ENCODE measurements at places on chromosomes 13 and 19.

DNA sequence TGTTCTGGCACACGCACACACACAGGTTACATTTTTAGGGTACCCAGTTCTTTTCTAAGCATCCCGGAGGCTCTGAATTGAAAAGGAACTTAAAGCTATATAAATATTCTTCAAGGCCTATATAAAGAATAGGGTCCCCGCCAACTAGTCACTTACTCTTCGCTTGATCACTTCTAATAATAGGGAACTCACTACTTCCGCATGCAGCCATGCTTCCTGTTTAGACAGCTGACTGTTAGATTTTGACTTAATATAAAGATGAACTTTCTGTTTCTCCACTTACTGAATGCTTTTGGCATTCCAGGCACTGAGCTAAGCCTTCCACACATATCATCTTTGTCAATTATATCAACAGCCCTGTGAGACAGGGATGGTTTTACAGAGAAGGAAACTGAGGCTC, 259.6 kb downstream of the TSHZ3 start:
- DNase-seq: no peak

- DNase-seq: no peak
These were observed 28.3 kb downstream of the INSR start for GRCh38 chr19:7265963-7266362.

DNA sequence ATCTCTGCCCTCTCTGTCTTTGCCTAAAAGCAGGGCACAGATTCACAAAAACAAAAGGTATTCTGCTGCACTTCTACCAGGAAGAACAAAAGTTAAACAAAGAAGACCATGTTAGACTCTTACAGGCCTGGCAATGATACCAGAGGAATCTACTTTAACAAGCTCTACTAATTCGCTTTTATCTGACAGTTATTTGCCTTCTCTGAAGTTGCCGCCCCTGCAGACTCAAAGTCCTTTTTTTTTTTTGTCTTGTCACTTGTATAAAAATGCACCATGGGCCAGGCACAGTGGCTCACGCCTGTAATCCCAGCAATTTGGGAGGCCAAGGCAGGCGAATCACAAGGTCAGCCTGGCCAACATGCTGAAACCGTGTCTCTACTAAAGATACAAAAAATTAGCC, 176.5 kb upstream of the UBL3 start:
- DNase-seq: no peak

DNA sequence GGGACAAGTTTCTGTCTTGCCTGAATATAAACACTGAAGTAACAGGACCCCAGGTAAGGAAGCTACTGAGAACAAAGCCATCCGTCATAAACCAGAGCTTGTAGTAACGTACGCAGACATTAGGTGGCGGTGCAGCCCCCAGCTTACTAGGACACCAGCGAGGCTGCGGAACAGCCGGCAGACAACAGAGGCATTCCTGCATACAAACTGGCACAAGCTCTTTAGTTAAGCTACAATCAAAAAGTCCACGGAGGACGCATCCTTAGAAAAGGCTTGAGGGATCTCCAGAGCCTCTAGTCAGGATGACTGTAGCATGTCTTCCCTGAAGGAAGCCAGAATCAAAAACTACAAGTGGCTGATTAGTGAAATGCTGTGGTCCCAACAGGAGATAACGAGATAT, 26.2 kb downstream of the ZNF160 start:
- peak; percentile 43 for DNase-seq

- no peak for DNase-seq
These were observed 777.4 kb upstream of the PCDH9 start for GRCh38 chr13:68007576-68007975.

DNA sequence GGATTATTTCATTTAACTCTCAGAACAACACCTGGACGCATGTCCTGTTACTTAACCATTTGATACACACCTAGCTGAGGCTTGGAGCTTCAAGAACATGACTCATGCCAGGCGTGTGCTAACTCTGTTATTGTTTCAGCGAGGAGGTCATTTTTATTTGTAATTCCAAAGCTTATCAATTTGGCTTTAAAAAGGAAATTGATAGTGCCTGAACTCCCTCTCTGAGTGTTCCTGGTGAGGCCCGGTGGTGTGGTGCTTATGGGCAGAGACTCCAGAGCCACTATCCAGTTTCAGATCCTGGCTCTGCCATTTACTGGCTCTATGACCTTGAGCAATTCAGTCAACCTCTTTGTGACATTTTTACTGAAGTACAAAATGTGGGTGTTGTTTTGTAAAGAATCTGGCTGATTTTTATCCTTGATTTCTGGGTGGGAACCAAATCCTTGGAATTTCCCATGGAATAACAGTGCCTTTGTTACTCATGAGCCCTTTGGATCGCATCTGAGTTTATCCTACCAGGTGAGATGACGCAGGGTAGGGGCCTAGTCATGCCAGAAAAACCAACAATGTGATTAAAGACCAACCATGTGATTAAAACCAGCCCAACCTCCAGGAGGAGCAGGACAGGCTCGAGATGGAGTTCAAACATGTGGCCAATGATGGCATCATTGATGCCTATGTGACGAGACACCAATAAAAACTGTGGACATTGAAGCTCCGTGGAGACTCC, 198.8 kb downstream of the MYO16 start:
- DNase-seq: no peak

- DNase-seq: no peak
These were observed 66.2 kb upstream of the XPO4 start for GRCh38 chr13:20968745-20969144.

DNA sequence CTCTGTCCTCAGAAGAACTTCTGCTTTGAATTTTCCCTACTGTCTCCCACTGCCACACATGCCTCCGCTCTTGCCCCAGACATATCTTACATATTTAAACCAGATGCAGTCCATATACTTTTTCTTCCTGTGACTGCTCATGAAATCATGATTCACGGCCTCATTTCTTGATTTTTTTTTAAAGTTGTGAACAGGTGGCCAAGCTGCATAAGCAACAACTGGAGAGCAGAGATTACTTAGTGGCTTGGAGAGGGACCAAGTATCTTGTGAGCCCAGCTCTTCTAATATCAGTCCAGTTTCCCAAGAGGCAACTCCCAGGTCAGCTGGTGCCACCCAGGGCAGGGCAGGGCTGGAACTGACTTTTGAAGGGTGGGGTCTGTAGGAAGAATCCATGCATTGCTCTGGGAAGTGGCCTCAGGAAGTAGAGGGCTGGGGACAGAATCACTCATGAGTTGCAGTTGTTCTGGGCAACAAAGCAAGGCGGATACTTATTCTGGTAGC, 152.4 kb downstream of the LMO7 start:
- peak; percentile 18 for DNase-seq

DNA sequence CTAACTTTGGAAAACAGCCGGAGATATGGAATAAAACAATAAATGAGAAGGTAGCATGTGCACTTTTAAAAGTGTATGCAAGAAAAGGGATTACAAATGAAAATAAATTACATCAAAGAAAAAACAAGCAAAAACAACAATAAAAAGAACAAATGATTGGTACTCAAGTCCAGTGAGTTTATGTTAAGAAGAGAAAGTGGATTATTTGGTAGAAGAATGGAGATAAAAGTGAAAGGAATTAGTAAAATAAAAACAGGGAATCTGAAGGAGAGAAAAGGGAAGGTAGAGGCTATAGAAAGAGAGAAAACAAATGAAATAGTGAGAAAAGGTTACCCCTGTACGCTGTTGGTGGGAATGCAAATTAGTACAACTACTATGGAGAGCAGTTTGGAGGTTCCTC, 28.6 kb upstream of the KLF12 start:
- DNase-seq: no peak

DNA sequence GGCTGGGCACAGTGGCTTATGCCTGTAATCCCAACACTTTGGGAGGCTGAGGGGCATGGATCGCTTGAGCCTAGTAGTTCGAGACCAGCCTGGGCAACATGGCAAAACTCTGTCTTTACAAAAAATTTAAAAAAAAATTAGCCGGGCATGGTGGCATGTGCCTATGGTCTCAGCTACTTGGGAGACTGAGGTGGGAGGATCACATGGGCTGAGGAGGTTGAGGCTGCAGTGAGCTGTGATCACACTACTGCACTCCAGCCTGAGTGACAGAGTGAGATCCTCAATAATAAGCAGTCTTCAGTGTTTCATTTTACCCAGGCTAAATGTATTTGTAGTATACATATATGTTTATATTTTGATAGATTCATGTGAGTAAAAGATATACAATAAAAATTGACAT, 85.0 kb downstream of the GGACT start:
- no peak for DNase-seq

GRCh38 chr19:29672933-29673336, 7.7 kb downstream of the PLEKHF1 start:
- peak; percentile 2 for DNase-seq

DNA sequence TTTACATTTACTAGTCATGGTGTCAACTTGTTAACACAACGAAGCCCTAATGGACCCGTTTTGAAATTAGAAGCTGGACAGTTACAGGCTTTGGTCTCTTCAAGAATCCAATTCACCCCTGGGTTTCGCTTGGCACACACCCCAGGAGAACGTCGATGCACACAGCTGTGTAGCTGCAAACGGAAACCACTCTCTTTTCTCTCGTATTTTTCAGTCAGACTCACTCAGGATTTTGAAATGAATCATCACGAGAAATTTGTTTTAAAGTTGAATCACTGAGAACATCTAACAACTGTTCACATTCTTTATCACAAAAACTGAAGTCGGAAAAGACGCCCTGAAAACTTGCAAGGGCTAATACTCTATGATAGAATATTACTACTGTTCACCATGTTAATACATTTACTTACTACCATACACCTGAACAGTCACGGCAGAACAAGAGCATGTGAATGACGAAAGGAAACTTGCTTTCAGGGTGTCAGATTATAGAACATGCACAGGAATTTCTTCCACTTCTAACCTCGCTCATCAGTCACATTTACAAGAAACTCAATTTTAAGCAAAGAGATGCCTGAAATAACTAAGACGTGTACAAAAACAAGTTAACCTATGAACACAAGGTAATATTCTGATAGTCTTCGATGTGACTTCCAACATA, 4.7 kb downstream of the PNMA8A start:
- DNase-seq: peak; percentile 85

DNA sequence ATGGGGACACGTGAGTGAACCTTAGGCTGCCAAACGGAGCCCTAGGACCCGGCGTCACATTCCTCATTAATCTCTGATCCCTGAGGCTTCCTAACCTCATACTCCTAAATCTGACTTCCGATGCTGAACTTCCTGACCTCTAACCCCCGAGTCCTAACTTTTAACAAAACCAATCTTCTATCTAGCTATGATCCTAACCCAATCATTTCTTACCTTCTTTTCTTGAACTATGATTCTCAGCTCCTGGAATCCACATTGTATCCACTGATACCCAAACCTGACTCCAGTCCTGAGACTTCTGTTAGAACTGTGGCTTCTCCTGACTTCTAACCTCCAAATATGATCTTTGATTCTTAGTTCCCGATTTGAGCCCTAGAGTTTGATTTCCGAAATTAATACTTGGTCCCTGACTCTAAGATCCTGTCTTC, 447 bp downstream of the NFKBIB start:
- DNase-seq: no peak

GRCh38 chr13:81406639-81407292, 1065.8 kb upstream of the SPRY2 start:
- DNase-seq: no peak

DNA sequence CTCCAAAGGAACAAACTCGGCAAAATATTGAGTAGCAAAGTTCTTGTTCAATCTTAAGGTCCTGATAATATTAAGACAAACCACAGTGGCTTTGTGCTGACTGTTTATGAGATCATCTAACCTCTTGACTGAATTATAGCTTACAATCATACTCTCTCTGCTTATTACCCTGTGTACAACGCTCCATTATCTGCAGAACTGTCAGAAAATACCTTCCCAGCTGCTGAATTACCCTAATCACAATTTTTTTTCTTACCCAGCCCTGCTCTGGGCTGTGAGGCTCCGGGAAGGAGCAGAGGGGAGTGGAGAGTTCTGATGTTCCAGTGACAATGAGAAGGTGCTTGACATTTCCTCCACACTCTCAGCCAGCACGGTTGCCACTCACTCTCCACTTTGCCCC, 64.8 kb downstream of the DCT start:
- DNase-seq: no peak

DNA sequence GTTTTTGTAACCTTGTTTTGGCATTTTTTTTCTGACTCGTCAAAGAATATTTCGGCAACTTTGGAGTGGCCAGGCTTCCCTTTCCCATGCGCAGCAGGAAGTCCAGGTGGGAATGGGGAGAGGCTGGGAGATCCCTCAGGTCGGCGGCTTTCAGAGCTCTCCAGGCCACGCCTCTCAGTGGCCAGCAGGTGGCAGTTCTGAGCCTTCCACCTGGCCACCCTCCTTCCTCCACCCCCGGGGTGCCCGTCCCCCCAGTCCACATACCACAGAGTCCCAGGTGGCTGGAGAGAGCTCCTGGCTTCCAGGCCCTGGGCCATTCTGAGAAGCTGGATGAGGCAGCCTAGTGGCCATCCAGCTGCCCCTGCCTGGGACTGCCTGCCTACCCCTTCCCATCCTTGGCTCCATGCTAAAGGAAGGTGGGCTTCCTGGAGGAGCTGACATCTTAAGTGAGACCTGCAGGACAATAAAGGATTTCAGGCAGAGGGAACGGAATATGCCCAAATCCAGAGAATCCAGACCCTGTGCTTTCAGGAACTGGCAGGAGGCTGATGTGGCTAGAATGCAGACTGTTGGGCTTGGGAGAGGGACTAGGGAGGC, 46.3 kb downstream of the CCNE1 start:
- no peak for DNase-seq

- DNase-seq: no peak
These were observed 315.0 kb upstream of the SPRY2 start for GRCh38 chr13:80655778-80656511.

DNA sequence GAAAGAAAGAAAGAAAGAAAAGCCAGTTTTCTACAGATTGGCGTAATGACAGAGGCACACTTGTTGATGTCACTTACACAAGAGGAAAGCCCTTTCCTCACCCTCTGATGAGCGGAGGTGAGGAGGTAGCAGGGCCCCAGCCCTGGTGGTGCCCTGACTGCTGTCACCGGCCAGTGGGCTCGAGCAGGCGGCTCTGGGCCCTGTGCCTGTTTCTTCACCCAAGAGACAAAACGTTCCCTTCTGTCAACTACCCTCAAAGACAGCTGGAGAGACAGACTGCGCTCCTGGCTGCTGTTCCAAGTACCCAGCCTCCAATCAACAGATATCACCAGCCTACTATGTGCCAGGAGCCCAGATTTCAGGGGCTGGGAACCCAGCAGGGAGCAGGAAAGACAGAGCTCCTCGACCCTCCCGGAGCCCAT, 10.1 kb downstream of the EPS15L1 start:
- DNase-seq: no peak

- no peak for DNase-seq
These were observed 1.5 kb upstream of the NTN5 start for GRCh38 chr19:48674216-48674809.

DNA sequence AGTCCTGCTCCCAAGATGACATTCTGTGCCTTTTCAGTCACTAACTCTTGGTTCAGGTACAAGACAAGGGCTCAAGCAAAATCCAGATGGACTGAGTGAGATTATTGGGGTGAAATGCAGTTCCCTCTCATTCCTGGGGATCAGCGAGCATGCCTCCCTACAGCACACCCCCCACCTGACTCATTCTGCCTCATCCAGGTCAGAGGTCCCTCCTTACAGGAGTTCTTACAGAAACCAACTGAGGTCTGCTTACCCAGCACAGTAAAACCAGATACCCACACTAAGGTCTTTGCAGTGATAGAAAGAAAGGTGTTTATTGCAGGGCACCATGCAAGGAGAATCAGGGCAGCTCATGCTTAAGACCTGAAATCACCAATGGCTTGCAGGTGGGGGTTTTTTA, 21.6 kb upstream of the MRI1 start:
- no peak for DNase-seq
